ENCODE measurements at places on chromosomes 7 and 10.

DNA sequence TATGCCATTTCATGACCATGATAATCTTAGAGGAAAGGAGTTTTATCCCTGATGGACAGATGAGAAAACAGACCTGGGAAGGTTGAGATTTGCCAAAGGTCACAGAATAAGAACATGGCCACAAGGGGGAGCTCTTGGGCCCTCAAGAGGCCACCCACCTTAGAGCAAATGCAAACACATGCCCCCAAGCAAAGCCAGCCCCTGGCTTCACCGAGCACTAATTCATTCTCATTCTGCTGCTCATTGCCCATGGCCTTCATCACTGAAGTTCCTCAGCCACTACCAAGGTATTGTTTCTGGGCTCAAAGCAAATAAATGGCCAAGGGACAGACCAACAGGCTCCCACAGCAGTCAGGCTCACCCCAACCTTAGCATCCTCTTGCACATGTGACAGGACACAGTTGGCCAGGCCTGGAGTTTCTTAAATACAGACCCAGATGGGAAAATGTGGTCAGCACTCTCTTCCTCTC, 44.2 kb downstream of the PDLIM1 start:
- peak; percentile 75 for DNase-seq

GRCh38 chr7:120984406-120984805, 4.1 kb upstream of the CPED1 start:
- no peak for DNase-seq

- no peak for DNase-seq
These were observed 98.4 kb downstream of the VIPR2 start for GRCh38 chr7:159046300-159046699.

GRCh38 chr10:112792487-112793201, 157.4 kb upstream of the TCF7L2 start:
- peak; percentile 42 for DNase-seq

GRCh38 chr10:18217577-18217976, 77.4 kb downstream of the CACNB2 start:
- DNase-seq, result no peak

- DNase-seq, result no peak
These were observed 1.4 kb downstream of the SFR1 start for GRCh38 chr10:104123397-104123796.

- peak; percentile 10 for DNase-seq
These were observed 198.0 kb upstream of the MKI67 start for GRCh38 chr10:128324058-128324827.

DNA sequence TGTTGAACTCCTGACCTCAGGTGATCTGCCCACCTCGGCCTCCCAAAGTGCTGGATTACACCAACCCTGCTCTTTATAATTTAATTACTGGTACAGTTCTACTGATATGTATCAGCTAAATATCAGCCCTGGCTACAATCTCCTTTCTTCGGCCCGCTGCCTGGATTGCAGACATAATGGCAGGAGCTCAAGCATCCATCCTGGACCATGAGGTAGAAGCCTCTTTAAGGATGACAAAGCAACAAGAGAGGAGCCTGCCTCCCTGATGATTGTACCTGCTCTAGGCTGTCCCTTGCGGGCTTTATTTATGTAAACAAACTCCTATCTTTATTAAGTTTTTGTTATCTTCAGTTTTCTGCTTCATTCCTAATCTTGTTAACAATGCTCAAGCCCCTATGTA, 5.6 kb upstream of the PSAP start:
- DNase-seq, result no peak

- DNase-seq, result peak; percentile 28
These were observed 526 bp downstream of the ZNF248 start for GRCh38 chr10:37856881-37857286.

- DNase-seq, result no peak
These were observed 43.3 kb downstream of the MEOX2 start for GRCh38 chr7:15643000-15643705.

DNA sequence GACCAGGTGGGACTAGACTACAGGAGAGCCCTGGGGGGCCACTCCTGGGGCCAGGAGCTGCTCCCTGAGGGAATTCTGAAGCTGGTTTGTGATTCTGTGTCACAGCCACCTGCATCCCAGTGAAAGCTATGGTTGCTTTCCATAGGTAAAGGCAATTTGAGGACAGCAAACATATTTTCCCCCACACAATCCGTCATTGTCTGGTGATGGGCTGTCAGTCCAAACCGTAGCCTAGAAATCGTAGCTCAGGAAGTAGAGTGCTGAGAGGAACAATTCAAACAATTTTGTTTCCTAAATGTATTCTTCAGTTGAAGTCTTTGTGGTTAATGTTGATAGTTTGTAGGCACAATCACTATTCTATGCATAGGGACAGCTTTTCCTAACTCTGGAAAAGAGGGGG, 106.0 kb upstream of the INSYN2A start:
- no peak for DNase-seq

DNA sequence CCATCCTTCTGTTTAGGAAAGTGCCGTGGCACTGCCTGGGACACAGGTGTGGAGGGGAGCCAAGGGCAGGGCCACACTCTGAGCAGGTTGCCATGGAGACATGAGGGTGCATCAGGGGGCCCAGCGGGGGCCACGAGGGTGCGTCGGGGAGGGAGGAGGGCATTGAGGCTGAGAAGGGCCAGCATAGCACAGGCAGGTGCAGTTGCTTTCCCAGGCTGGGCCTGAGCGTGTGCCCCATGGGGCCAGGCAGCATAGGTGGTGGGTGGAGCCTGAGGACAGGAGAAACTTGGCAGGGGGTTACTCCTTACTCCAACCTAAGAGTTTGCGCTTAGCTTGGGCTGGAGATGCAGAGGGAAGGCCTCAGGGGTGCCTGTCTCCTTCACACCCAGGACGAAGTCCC, 15.2 kb downstream of the YKT6 start:
- peak; percentile 21 for DNase-seq

DNA sequence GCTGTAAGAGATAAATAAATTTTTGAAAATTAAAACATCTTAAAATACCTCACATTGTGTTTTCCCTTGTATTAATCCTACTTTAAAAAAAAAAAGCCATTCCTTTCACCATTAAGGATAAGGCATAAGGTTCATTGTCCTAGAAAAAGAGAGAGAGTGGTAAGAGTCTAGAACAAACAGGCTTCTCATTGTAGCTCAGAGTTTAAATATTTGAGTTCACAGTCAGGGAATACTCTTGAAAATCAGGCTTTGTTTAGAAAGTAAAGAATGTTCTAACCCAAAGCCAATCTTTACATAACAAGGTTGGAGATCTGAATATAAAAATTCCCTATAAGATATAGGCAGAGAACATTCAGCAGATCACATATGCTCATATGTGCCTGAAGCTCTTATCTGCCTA, 40.2 kb upstream of the TES start:
- DNase-seq, result no peak

GRCh38 chr10:131035779-131036178, 275.7 kb downstream of the TCERG1L start:
- no peak for DNase-seq

GRCh38 chr10:32132357-32132946, 76.2 kb upstream of the KIF5B start:
- DNase-seq, result no peak

DNA sequence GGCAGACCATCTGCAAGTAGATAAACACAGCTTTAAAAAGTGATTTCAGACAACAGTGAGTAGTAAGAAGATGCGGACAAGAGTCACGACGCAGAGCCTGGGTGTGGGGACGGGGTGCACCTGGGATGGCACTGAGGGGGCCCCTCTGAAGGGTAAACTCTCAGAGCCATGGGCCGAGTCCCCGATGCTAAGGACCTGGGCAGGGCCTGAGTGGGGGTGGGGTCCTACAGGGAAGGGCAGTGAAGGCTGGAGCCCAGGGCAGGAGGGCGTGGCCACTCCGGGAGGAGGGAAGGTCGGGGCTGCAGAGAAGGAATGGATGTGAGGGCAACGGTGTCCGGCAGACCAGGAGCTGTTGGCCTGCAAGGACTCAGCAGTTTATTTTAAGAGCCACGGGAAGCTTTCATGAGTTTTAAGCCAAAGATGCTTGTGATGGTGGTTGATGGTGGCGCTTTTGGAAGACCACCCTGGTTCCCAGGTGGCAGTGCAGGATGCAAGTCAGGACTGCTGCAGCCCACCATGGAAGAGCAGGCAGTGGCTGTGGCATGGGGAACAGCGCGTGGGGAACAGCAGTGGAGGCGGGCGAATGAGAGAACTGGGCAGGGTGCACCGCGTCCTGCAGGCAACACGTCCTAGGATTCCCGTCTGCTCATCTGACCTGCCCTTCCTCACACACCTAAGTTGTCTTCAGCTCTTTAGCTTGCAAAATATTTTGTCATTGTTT, 296.8 kb downstream of the DNAJB6 start:
- no peak for DNase-seq

GRCh38 chr10:73953665-73954064, 42.7 kb downstream of the PLAU start:
- no peak for DNase-seq
